ENCODE measurements at places on chromosomes 11 and 22.
A peak's percentile ranks its signal among the peaks of the same experiment; 100 is the strongest.

GRCh38 chr11:96642583-96642982 is 252.8 kb downstream of the JRKL start:
- no peak for DNase-seq

- peak; percentile 11 for DNase-seq
These were observed 88.3 kb downstream of the TSPAN18 start for GRCh38 chr11:44814881-44815592.

DNA sequence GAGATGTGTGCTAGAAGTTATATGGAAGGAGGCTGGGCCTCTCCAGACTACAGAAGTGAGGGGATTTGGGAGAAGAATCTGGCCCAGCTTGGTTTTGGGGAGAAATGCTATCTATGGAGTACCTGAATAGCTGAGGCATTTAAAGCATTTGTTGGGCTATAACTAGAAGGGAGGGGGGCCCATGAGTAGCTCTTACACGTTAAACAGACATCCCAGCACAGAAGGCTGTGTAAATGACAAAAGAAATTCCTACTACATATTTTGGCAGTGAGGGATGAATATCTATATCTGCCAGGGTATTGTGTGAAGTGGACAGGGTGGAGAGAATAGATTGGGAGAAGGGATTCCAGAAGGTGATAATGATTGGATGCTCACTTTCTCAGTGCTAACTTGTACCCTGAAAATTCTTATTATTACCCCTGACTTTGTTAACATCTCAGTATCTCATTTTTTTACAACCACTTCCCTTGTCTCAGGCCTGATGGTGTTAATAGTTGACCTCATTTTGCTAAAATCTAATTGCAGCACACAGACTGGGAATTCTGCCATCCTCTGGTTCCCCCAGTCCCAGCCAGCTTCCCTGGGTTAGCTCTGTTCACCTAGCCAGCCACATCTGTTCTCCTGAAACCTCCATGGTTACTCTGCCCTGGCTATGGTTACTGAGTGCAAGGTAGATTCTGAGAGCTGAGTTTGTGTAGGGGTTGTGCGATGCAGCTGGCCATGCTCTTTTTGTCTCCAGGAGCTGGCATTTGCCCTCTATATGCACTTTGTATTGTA is 28.8 kb upstream of the RRM1 start:
- no peak for DNase-seq

- no peak for DNase-seq
These were observed at the start of gene MPZL2 for GRCh38 chr11:118263695-118264568. Gene MPZL2 (minus strand): TSS chr11:118264297. CDS start chr11:118264153, 144 bp downstream.

DNA sequence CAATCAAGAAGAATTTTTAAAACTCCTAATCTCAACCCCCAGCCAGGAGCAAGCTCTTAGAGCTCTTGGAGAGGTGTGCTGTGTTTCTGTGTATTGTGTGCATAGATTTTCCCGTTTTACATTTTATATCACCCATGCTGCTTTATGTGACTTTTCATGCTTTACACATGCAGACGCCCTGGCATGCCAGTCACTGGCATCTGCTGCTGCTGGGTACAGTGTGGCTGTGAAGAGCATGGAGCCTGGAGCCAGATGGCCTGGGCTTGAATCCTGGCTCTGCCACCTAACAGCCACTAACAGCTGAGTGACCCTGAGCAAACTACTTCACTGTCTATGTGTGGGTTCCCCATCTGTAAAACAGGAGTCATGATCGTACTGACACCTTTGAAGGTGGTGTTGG is 23.1 kb downstream of the POLR3H start:
- no peak for DNase-seq

DNA sequence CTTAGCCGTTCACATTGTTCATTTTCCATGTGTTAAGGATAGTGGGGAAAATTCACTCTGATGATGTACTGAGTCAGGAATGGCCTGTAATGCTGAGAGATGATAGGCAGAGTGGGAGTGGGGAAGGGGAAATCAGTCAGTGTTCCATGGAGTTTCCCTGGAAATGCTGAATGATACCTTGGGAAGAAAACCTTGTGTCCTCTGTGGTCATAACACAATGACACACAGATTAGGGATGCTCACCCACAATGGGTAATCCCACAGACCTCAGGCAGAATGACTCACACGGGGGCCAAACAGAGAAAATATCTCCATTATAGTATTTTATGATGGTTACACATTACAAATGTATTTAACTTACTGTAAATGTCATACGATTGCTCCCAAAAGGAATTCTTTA is 118.0 kb downstream of the SNX19 start:
- no peak for DNase-seq

DNA sequence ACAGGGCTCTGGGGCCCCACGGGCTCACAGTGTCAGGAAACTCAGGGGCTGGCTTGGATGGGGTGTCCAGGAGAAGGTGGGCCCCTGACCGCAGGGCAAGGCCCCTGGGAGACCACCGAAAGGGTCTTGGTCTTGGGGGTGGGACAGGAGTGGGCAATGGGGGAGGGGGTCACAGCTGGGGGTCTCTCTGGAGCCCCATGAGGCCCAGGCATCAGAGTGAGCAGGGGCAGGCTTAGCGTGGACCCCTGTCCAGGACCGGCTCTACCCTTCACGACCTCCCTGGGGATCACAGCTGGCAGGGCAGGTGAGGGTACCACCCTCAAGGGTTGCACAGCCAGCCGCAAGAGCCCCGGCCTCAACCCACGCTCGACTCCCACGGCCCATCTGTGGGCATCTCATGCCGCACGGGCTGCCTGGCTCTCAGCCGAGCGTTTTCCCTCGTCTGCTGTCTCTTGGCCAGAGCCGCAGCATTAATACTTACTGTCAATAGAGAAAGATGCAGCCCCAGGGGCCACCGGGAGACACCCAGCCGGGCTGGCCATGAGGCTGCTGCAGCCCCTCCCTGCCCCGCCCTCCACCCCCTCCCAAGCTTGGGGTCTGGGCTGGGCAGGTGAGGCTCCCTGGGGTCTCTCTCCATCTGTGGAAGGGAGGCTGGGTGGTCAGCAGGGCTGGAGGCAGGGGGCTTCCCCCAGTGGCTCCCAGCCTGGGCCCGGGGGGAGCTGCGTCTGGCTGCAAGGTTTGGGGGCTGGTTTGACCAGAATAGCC is 662 bp downstream of the MUC5B start:
- no peak for DNase-seq

GRCh38 chr11:84250834-84251613 is 964.9 kb upstream of the CCDC90B start:
- no peak for DNase-seq

DNA sequence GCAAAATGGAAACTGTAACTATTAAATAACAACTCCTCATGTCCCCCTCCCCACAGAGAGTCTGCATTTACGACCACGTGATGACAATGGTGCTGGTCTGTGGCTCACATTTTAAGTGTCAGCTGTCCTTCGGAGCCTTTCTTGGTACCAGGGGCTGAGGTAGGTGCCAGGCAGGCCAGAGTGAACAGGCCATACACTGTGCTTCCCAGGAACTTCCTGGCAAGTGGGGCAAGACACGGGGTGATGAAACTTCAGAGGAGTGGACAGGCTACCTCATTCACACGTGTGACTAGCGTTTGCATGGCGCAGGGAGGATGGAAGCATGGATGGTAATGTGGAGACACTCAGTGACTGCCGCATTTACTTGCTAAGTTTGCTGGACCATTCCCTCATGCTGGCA is 10.4 kb upstream of the YPEL1 start:
- no peak for DNase-seq

DNA sequence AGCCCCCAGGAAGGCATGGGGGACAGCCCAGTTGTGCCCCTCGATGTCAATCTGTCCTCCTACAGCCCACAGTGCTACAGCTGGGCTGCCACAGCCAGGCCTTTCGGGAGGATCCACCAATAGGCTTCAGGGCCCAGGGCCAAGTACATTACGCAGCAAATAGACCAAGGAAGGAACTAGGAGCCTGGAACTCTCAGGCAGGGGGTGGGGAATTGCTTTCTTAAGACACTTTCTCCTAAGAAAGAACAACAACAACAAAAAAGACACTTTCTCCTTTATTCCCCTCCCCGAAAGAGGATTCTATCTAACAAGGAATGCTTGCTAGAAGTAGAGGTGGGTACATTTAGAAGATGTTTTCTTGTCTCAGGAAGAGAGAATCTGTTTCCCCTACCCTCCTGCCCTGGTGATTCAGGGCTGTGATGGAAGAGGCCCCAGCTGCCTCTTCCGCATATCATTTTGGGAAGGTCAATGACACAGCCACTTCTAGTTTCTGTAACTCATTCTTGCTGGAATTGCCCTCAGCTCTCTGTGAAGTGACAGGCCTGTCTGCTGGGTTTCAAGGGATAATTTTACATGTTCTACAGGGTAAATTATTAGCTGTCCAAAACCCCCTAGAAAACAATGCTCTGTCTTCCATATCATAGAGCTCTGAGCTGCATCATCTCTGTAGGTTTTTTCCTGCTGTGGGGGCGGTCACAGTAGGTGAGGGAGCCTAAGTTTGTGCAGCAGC is 6.0 kb upstream of the MALAT1 start:
- DNase-seq = no peak

DNA sequence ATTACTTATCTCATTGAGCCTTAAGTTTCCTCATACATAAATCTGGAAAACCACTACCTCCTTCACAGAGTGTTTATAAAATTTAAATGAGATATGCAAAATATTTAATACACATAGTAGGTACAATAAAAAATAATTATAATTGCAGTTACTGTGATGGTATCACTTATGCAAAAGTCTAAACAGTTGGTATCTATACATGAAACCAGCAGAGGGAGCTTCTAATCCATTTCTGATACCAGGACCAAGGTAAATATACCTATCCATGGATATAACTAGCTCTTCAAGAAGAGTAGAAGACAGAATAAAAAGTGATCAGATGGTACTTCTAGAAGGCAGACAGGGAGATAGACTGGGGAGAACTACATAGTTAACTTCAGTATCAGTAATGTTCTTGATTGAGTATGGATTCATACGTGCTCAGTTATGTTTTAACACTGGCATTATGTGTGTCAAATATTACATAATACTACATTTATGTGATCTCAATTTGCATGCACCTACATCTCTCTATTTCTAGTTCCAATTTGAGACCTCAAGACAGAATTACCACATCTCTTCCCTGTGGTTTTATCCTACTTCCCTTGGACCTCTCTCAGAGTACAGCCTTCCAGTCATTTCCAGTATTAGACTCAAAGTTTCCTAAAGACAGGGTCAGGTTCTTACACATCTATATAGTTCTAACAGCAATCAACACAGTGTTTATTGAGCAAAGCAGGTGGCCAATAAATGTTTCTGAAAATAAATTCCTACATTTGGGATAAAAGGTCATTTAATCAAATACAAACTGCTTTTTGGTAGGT is 13.7 kb upstream of the TSG101 start:
- DNase-seq = peak; percentile 28

GRCh38 chr11:75337195-75337654 is 14.2 kb downstream of the ARRB1 start:
- DNase-seq = no peak

GRCh38 chr11:65383778-65384177 is 1.3 kb upstream of the SLC25A45 start:
- DNase-seq = no peak

DNA sequence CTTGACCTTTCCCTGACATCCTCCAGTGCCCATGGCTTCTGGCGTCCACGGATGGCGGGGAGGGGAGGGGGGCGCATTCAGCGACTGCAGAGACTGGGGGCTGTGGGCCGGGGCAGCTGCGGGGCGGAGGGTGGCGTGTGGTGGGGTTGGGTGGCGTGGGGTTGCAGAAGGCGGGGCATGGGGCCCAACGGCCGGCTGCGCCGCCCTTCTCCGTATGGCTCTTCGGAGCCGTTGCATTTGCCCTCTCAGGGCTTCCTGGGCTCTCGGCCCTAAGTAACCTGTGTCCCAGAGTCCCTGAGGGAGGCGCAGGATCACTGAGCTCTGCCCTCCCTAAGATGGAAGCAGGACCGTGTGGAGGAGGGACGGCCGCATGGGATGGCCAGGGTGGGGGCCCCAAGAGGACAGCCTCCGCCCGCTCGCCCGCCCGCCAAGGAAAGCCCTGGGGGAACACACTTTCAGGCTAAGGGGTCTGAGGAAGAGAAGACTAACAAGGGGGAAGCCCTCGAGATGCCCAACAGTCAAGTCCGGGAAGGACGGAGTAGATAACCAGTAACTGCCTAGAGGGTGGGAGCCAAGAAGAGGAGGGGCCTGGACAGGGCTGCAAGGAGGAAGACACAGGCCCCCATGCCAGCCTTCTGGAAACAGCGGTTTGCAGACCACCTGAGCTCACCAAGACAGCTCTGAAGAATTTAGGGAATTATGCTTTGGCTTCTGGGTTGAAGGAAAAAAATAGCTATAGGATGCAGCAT is 9.2 kb upstream of the AIFM3 start:
- no peak for DNase-seq

DNA sequence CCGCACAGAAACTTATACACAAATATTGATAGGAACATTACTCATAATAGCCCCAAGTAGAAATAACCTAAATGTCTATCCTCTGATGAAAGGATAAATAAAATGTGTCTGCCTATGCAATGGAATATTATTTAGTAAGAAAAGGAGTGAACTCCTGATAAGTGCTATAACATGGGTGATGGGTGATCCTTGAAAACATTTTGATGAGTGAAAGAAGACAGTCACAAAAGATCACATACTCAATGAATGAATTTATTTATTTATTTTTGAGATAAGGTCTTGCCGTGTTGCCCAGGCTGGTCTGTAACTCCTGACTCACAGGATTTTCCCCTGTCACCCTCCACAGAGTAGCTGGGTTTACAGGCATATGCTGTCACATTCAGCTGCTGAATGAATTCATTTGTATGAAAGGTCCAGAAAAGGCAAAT is 17.3 kb downstream of the RNF121 start:
- DNase-seq = no peak

DNA sequence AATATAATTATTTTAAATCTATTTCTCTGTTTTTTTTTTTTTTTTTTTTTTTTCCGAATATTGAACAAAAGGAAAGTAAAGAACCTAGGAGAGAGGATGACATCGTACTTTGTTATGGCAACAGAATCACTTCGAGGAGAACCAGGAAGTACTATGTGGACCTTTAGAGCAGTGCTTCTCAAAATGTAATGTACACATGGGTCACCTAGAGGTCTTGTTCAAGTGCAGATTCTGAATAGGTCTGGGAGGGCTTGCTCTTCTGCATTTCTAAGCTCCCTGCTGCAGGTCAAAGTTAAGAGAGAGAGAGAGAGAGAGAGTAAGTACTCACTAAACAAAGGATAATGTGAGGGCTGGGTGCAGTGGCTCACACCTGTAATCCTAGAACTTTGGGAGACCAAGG is 419.5 kb upstream of the TENM4 start:
- DNase-seq = no peak

DNA sequence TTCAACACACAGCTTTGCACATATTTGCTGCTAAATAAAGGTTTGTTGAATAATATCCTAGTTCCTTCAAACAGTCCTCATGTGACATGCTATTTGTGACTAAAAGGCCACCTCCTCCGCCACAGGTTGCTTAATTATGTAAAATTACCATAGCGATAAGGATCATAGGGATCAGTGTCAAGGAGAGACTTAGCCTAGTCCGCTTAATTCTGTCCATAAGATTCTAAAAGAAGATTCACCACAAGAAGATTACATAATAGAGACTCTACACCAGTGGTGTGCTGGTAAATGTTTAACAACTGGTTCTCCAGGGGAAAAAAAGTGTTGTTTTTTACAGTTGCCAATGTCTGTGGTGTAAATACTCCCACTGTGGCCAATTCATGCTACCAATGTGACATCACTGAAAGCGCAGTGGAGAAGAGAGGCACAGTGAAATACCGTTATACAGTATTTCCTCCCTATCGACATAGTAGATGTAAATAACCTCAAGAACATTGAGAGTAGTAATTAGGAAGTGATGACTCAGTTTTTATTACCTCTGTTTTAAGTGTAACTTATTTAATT is 4.2 kb upstream of the CHRDL2 start:
- no peak for DNase-seq
